CMK (cell line): ENCODE measurements at places on chromosomes 12 and 14.
A peak's percentile ranks its signal among the peaks of the same experiment; 100 is the strongest.

- no peak for DNase-seq
These were observed 34.9 kb downstream of the CCDC177 start for GRCh38 chr14:69539631-69540410.

DNA sequence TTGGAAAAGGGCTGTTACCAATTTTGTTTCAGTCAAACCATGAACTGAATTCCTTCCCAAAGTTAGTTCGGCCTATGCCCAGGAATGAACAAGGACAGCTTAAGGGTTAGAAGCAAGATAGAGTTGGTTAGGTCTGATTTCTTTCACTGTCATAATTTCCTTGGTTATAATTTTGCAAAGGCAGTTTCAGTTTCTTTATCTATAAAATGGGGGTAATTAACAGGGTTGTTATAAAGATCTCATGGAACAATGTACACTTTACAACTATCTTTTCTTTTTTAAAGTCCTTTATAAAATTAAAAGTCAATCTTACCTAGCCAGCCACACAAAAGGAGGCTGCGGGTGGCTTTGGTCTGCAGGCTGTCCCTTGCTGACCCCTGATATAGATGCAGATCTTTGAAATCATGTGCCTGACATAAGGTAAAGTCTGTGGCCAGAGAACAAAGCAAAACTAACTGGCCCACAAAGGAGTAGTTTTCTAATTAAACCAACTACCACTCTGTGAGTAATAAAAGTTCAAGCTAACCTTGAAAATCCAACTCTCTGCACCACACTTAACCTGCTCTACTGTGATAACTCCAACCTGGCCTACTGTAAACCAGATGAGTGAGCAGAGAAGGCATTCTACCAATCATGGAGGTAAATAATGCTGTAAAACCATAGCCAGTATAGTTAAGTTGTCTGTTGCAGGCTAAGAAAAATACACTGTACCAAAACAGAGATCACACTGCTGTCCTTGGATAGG is 49.5 kb downstream of the SLC38A1 start:
- no peak for DNase-seq

DNA sequence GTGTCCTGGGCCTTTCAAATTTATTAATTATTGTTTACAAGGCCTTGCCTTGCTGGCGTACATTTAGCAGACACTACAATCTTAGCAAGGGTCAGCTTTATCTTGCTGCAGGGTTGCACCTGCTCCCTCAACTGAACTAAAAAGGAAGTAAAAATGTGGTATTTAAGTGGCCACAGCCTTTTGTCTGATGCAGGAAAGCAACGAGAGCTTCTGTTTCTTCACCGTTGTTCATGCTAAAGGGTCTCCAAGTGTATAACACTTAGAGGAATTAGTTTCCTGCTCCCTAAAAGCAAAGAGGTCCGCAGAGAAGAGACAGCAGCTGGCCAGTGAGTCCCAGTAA is 62.8 kb upstream of the EGLN3 start:
- DNase-seq: no peak

DNA sequence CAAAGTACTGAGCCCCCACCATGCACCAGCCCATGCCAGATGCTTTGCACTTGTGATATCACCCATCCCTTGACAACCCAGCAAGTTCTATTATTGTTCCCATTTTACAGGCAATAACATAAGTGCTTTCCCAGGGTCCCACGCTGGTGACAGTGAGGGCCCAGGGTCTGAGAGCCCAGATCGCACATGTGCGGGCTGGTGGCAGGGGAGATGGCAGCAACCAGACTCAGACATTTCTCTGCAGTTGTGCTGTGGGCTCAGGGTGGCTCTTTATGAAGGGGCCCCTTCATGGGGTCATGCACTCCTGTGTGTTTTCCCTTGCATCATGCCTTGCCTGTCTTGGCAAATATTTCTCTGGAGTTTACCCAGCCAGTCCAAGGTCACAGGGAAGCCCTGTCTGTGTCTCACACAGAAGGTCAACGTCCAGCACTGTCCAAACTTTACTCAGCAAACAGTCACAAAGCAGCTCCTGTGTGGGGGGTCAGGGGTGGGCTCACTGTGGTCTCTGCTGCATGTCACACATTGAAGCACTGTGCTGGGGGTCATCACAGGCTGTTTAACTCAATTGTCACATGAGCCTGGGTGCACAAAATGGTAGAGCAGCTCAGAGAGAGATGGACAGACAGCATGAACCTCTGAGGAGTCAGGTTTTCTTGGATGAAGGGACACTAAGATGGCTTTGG is 12.7 kb downstream of the SERPINA5 start:
- no peak for DNase-seq

GRCh38 chr12:6280672-6281071 is 29.8 kb upstream of the PLEKHG6 start:
- no peak for DNase-seq

DNA sequence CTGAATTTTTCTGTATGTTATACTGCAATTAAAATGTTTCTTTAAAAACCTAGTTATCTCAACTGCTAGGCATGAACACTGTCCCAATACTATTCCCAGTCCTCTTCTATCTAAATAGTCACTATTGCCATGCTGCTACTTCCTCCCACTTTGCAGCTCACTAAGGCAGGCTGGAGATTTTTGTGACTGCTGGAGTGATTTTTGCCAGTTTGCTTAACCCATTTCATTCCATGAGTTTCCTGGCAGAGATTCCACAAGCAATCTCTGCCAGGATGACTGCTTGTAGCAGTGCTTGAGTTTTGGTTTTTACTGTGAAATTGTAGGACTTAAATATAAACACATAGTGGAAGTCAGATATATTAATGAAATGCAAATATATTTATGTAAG is 80.8 kb downstream of the BHLHE41 start:
- DNase-seq: no peak

- DNase-seq: no peak
These were observed 977 bp downstream of the HEATR5A start for GRCh38 chr14:31419179-31419966.

GRCh38 chr12:85784096-85784720 is 52.0 kb downstream of the RASSF9 start:
- no peak for DNase-seq

- no peak for DNase-seq
These were observed 34.5 kb upstream of the PTGR2 start for GRCh38 chr14:73817020-73817655.

DNA sequence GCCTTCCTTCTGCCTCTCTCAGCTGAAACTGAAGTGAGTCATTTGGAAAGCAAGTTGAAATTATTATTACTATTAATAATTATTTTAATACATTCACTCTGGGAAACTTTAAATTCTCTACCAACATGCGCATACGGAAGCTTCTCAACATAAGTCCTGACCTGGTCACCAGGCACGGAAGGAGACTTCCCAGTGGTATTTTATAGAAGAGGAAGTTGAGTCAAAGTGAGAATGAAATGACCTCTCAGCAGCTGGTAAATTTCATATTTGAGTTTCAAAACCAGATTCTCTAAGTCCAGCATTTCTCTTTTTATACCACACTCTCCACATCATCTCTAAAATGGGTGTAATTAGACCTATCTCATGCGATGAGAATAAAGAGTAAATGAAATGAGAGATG is 747.4 kb downstream of the VRK1 start:
- DNase-seq: no peak

DNA sequence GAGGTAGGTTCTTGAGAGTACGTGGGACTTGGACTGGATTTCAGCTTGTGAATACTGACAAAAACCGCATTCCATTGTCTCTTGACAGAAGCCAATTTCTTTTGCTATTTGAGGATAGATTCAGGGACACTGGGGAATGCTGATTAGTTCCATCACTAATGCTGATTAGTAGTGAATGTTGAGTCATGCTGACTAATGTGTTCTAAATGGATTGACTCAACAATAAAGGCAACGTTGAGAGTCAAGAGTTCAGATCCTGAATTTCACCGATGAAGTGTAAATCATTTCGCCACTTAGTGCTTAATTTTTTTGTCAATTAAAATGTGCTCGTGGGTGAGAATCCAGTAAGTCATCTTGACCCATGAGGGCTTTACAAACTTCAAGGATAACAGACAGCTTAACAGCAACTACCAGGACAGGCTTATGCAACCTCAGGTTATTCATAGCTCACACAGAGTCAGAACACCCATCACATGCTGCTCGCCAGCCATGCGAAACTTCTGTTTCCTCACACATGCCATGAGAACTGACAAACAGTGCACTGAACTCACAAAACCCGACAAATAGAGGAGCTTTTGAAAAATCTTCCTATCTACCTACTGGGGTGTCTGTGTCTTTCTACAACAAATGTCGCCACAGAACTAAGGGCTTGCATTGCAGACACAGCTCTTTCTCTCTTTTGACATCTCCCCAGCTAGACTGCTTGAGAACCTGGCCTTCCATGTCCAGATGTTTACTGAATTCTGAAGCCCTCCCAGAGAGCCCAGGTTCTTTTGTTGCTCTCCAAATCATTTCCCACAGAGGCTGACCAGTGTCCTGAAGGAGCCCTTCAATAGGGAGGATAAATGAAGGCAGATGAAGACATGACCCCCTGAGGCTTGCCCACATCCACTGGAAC is 316.4 kb downstream of the ZFP36L1 start:
- no peak for DNase-seq

DNA sequence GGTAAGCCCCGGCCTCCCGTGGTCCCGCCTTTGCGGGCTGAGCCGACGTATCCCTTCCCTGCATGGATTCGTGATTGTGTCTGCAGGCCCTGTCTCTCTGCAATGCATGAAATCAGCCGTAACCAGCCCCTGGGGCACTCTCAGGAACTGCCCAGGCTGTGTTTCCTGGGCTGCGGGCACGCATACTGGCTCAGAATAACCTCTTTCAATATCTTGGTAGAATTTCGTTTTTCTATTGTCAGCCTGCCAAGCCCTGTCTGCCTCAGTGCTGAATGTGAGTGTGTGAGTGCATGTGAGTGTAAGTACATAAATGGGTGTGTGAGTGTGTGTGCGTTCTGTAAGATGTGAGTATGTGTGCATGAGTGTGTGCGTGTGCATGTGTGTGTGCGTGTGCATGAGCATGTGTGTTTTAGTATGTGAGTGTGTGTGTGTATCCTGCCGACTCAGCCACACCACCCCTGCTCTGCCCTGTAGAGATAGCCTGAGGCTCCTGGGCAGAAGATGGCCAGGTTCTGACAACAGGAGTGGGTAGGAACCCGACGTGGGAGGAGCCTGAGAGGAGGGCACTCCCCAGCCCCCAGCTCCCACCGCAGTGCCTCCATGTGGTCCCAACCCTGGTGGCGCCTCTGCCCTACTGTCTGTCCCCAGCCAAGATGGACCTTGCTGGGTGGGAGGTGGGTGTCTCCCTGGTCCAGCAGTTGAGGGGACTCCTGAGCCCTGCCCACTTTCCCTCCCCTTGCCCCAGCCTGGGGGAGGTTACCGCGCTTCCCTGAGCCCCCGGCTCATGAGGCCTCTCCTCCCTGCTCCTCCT is 268.8 kb downstream of the ADGRD1 start:
- DNase-seq: peak; percentile 62

- DNase-seq: no peak
These were observed 439.2 kb downstream of the BTG1 start for GRCh38 chr12:91706466-91706865.

- no peak for DNase-seq
These were observed 16.2 kb upstream of the VSX2 start for GRCh38 chr14:74223016-74223415.

DNA sequence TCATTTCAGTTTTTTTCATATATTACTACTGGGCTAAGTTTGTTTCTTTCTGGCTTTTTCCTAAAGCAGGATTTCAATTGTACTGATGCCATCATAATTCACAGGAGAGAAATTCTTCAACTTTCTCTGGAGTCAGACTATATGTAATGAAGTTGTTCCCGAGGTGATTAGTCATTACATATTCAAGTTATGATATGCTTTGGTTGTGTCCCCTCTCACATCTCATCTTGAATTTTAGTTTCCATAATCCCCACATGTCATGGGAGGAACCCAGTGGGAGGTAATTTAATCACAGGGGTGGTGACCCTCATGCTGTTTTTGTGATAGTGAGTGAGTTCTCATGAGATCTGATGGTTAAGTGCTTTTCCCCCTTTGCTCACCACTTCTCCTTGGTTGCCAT is 227.5 kb upstream of the LRIG3 start:
- no peak for DNase-seq

GRCh38 chr14:106586098-106586704 is 1059.8 kb downstream of the TMEM121 start:
- no peak for DNase-seq

GRCh38 chr12:120710805-120711296 is 593 bp downstream of the UNC119B start:
- no peak for DNase-seq

- no peak for DNase-seq
These were observed 896.4 kb downstream of the BCL11B start for GRCh38 chr14:98375566-98375965.

GRCh38 chr14:104106471-104106991 is 21.0 kb downstream of the ASPG start:
- no peak for DNase-seq

- no peak for DNase-seq
These were observed 15.4 kb upstream of the PRIMA1 start for GRCh38 chr14:93803408-93804318.

DNA sequence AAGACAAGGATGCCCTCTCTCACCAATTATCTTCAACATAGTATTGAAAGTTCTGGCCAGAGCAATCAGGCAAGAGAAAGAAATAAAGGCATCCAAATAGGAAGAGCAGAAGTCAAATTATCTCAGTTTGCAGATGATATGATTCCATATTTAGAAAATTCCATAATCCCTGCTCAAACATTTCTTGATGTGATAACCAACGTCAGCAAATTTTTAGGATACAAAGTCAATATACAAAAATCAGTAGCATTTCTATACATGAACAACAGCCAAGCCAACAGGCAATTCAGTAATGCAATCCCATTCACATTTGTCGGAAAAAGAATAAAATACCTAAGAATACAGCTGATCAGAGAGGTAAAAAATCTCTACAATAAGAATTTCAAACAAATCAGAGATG is 969.7 kb upstream of the USP15 start:
- no peak for DNase-seq

DNA sequence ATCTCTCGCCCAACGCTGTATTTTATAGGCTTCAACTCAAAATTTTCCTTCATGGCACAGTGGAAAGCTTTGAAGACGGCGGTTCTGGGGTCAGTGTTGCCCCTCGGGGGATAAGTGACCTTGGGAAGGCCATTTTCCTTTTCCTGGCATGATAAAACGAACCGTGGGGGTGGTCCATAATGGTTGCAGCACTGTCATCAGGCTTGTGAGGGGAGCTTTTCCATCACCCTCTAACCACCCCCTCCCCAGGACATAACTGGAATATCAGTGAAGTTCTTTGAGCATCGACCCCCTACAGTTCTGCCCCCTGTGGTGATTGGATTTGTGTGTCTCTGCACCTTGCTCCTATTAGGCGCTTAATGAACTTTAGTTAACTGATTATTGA is 16.0 kb downstream of the FOS start:
- no peak for DNase-seq
